LoVo (cell line): ENCODE measurements at places on chromosomes 1 and 21.

DNA sequence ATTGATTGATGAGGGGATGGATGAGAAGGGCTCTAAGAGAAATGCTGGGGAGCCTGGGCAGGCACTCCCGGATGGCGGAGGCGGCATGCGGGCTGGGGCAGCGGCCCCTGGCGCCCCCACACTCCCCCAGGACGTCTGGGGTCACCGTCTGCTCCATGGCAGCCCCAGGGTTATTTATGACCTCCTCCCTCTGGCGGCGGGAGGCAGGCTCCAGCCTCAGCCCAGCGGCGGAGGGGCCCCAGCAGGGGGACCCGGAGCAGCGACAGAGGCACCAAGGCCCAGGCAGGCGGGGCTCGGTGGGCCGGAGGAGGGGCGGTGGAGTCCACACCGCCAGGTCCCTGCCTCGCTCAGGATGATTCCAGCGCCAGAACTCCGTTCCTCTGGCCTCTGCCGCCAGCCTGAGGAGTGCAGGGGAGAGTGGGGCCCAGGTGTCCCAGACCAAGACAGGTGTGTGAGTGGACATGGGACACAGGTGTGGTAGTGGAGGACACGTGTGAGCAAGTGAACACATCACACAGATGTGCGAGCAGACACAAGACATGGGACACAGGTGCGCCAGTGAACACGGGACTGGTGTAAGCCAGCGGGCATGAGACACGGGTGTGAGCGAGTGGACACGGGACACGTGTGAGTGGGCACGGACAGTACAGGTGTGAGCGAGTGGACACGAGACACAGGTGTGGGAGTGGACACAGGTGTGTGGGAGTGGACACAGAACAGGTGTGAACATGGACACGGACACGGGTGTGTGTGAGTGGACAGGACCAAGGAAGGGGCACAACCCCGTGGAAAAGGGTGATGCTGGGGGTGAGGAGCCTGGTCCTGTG is 2.5 kb upstream of the SAMD11 start:
- peak; percentile 62 for DNase-seq

DNA sequence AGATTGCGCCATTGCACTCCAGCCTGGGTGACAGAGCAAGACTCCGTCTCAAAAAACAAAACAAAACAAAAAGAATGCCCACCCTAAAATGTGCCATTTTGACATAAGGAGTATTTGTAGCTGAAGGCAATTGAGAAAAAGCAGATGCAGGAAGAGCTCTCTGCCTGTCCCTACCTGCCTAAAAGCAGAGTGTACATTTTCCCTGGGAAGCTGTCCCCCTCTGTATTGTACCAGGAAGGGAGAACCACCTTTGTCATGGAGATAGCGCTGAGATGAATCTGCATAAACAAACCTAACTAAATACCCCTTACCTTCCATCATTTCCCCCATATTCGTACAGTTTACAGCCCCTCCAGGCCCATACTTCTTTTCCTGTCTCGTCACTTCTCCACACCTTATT is 94.4 kb upstream of the SLC45A1 start:
- DNase-seq: no peak

DNA sequence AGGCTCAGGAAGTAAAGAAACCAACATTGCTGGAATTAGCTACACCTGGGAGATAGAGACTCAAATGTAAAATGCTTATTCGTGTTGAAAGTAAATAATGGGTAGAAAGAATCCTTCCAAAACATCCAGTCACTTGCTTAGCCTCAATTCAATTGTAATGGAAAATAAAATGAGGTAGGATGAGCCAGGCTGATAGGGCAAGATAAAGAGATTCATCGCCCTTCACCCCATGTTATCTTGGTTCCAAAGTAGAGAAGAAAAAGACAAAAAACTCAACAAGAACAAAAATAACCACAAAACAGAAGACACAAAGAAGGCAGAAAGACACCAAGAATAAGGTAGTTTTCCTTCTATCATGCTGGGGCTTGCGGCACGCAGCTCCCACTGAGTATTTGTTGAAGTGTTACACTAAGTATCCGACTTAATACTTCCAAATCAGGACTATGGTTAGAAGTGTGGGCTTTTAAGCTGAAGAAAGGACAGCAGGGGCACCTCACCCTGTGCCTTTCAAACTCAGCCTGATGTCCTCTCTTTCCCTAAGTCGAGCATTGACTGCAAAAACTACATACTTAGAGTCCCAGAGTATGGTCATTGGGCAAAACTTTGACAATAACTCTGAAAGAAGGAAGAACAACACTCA is 202.1 kb downstream of the VAV3 start:
- DNase-seq: no peak

GRCh38 chr1:155207806-155208540 is at the start of gene THBS3:
Gene THBS3 (minus strand): TSS chr1:155207897. CDS start chr1:155207876, 21 bp downstream.
- no peak for DNase-seq

GRCh38 chr1:214319938-214320337 is 39.0 kb downstream of the SMYD2 start:
- no peak for DNase-seq

DNA sequence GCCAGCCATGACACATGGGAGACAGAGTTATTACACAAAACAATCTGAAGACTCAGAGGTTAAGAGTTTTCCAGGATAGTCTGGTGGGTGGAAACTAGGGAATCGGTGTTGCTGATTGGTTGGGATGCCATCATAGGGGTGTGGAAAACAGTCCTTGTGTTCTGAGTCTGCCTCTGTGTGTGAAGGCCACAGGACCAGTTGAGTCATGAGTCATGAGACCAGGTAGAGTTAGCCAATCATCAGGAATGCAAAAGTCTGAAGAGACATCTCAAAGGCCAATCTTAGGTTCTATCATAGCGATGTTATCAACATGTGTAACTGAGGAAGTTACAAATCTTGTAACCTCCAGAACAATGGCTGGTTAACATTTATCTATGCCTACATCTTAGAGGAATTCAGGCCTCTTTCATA is 49.7 kb upstream of the NEK7 start:
- no peak for DNase-seq

GRCh38 chr1:86905875-86906274 is 8.1 kb downstream of the SELENOF start:
- no peak for DNase-seq

DNA sequence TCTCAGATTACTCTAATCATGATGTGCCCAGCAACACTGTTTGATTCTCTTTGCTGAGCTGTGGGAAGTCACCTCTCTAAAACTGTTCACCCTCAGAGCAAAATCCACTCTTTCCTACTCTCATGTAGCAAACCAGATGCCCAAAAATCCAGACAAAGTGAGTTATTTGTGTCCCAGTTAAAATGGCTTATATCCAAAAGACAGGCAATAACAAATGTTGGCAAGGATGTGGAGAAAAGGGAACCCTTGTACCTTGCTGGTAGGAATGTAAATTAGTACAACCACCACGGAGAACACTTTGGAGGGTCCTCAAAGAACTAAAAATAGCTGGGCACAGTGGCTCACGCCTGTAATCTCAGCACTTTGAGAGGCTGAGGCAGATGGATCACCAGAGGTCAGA is 384.0 kb downstream of the HHIPL2 start:
- DNase-seq: no peak
